ENCODE measurements at places on chromosomes 13 and 19.

DNA sequence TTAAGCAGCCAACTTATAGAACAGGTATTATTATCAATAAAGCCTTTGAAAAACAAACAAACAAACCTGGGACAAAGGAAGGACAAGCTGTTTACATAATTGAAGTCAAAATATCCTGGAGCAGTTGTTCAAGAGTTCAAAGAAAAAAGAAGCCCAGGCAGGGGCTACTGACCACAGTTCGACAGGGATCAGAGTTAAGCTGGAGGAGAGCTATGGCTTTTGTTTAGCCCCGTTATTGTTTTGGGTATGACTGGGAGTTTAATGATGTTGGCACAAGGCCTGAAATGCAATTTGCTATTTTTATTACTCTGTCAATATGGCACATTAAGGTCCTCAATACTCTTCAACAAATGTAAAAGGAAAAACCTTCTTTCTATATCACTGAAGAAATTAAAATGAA, 624.4 kb upstream of the KLHL1 start:
- DNase-seq = peak; percentile 80

- DNase-seq = no peak
These were observed 75.2 kb upstream of the UBL3 start for GRCh38 chr13:29925457-29926097.

DNA sequence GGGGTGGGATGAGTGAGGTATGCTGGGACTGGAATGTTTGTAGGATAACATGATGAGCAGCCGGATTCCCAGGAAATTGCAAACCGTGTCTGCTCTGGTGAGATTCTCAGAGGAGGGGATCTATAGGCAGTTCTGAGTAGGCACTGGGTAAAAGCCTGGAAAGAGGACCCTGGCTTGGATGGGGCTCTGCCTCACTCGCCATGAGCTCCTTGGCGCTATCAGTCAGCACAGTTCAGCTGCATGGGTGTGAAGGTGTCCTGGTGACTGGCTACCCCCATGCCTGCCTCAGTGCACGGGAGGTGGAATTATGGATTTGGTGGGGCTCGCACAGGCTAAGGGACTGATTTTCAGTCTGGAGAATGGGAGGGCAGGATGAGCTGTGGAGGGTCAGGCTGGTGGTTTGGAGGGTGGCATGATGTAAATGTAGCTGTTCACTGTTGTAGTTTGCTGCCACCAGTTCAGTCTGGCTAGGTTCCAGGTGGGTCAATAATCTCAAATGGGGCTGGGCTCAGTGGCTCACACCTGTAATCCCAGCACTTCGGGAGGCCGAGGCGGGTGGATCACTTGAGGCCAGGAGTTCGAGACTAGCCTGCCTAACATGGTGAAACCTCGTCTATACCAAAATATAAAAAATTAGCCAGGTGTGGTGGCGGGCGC, 9.2 kb upstream of the ZNF627 start:
- DNase-seq = no peak

GRCh38 chr19:44765033-44765948, 12.4 kb upstream of the CBLC start:
- no peak for DNase-seq

- no peak for DNase-seq
These were observed 53.1 kb downstream of the ATP7B start for GRCh38 chr13:51958217-51958547.

DNA sequence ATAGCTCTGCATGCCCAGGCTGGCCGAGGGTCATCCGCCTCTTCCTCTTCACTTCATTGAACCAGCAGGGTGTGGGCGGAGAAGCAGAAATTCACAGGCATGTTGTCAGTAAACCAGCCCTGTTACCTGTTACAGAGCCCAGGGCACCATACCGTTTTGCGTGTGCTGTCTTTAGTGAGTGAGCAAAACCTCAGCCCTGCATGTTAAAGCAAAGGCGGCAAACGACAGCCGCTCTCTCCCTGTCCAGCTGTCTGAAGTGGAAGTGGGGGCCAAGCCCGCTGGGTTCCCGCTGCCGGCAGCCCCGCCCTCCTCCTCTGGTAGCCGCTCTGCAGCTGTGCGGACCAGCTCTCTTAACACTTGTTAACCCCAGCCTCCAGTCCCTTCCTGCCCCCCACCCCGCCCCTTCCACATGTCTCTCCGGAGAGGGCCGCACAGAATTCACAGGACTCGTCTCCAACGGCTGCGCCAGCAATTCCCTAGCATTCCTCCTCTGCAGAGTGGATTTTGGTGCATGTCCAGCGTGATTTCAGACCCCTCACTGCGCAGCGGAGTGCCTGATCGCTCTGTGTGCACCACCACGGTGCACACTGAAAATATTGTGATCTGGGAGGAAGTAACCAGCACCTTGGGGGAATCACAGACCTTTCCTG, 12.7 kb downstream of the KLHL26 start:
- no peak for DNase-seq

- DNase-seq = no peak
These were observed 25.9 kb downstream of the GRIN2D start for GRCh38 chr19:48419158-48419920.
